ENCODE measurements at places on chromosomes 2 and 18.

DNA sequence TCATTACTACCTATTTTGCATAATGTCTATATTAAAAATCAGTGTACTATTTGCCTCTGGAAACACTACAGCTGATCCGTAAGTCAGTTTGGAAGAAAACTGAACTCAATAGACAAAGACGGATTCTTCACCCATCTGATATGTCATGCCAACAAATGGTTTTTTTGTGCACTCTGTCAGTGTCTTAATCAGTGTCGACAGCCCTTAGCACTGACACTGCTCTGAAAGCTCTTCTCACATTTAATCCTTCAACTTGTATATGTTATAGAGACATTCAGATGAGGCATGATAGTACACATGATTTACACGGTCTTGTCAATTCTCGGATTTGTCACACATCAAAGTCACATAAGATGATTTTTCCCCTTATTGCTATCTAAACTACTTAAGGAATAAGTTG is 347.5 kb upstream of the GALNT5 start:
- DNase-seq: no peak

- no peak for DNase-seq
Measured at GRCh38 chr18:26255695-26256622, 29.7 kb downstream of the TAF4B start.

DNA sequence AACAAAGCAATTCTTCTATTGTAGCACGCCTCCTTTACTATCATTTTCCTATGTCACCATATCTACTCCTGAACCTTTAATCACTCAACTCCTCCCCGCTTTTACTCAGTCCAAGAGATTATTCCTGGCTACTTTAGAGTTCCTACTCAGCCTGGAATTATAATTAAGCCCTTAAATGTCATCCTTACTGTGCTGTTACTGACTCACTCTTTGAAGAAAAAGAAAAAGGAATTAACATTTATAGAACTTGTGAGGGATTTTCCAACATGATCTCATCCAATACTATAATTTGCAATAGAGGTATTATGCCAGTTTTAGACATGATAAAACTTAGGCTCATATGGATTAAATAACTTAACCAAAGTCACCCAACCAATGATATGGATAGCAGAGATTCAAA is 61.7 kb downstream of the CCDC88A start:
- no peak for DNase-seq

DNA sequence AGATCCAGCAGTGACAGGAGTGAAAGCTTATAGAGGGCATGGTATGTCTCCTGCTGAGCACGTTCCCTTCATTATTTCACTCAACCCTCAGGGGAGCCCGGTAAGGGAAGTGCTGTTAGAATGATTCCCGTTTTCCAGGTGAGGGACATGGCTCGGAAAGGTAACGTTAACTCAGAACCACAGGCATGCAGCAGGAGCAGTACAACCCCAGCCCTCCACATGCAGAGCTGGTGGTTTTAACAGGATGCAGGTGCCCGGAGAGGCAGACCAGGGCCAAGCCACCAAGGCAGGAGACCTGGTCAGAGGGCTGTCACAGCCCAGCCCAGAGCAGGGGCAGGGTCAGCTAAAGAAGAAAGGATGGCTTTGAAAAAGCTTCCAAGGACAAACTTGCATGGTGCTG is 268.5 kb downstream of the SH3BP4 start:
- no peak for DNase-seq

GRCh38 chr2:227411320-227411989 is 23.7 kb upstream of the SCYGR1 start:
- peak; percentile 67 for DNase-seq

- no peak for DNase-seq
Measured at GRCh38 chr18:13983506-13983905, 68.2 kb upstream of the MC2R start.

DNA sequence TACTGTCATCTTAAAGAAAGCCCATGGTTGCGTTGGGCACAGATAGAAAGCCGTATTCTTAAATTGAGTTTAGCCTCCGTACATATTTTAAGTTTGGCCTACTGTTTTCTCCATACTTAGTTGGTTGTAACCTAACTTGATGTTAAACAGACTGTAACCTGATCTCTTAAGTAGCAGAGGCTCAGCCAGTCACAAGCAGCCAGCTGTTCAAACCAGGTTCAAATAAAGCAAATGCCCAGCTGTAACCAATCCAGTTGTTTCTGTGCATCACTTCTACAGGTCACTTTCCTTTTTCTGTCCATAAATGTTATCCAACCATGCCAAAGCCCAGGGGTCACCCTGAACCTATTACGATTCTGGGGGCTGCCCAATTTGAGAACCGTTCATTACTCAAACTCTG is 10.0 kb upstream of the THADA start:
- DNase-seq: no peak

DNA sequence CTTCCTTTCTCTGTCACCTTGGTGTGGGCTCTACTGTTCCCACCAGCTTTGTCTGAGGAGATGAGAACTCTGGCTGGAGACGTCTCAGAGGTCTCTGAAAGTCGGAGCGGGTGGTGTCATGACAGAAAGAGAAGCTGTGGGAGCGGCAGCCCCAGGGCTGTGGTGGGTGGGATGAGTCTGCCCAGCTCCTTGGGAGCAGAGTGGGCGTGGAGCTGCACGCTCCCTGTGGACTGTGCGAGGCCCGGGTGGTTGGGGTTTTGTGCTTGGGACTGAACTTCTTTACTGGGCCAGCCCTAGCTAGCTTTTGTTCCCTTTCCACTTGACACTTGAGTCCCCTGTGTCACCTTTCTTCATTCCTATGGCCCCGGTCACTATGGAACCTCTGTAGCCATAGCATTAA is 10.4 kb downstream of the TOGARAM2 start:
- no peak for DNase-seq

DNA sequence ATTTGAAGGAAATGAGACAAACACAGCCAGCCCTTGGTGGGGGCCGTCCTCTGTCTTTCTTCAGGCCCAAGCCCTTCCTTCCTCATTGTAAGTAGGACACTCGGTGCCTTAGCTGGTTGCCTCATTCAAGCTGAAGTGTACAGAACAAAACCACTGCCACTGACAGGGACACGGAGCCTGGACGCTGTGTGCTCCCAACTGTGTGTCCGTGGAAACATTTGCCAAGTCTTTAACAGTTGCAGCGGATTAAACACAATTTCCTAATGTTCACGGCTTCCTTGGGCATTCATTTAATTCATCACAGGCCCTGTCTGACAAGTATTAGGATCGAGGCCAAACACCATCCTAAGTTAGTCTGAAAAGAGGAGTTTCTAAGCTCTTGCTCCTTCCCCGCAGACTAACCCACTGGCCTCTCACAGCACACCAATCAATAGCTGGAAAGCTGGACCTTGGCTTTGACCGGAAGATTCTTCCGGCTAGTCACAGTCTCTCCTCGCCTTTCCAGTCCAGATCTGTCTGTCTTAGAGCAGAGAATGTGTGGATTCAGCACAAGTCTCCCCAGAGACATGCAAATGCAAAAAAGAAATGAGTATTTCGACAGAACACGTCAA is 68.7 kb upstream of the ACSL3 start:
- no peak for DNase-seq

GRCh38 chr2:47945046-47945781 is 38.9 kb upstream of the FBXO11 start:
- no peak for DNase-seq

GRCh38 chr2:199015072-199015471 is 442.7 kb downstream of the SATB2 start:
- no peak for DNase-seq

DNA sequence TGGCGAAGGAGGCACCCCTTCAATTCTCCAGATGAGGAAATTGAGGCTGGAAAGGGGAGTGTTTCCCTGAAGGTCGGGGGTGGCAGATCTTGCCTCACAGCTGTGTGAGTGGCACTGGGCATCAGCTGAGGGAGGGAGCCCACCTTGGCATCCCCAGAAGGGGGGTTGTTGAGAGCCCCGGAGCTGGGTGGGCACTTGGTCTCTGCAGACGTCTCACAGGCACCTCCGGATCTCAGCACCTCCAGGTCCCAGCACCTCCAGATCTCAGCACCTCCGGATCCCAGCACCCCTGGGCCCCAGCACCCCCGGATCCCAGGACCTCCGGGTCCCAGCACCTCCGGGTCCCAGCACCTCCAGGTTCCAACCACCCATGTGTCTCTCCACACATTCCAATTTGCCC is 137.9 kb downstream of the NFATC1 start:
- no peak for DNase-seq

DNA sequence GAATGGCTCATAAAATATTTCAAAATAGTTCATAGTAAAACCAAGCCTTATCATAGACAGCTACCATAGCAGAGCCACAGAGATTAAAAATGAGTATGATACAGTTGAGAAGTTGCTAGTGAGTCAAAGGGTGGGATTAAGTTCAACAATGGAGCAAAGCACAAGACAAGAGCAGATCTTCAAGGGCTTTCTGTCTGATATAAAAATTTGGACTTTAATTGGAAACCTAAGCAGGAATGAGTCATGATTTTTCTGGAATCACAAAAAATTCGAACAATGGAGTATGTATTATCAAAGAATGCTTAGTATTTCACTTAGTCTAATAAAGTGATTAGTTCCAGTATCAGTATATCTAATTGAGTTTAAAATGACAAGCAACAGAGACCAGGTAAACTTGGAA is 487.3 kb upstream of the NETO1 start:
- peak; percentile 4 for DNase-seq

GRCh38 chr2:189082376-189082975 is 97.1 kb downstream of the COL5A2 start:
- no peak for DNase-seq

GRCh38 chr2:45275242-45275805 is 266.1 kb upstream of the SIX2 start:
- DNase-seq: peak; percentile 58

- DNase-seq: peak; percentile 46
Measured at GRCh38 chr2:160747501-160748170, 254.0 kb upstream of the RBMS1 start.

GRCh38 chr2:81495556-81495955 is 1191.0 kb upstream of the LRRTM1 start:
- DNase-seq: no peak

- DNase-seq: no peak
Measured at GRCh38 chr18:70288171-70288850, 534 bp upstream of the SOCS6 start.

DNA sequence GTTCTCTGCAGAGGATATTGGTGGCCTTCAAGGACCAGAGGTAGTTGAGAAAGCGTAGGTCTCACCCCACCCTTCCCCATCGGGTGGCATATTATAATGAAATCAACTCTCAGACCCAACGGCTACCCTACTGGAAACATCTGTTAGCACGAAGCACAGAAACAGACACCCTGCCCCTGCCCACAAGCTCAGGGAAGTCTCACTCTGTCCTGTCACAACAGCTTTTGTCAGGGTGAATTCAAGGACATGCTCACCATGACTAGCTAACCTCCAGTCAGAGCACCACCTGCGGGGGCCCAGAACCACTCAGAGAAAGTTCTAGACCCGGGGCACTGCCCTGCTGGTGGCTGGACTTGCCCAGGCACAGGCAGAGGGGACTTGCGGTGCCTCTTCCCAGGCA is 3.5 kb upstream of the B3GNT7 start:
- DNase-seq: no peak

DNA sequence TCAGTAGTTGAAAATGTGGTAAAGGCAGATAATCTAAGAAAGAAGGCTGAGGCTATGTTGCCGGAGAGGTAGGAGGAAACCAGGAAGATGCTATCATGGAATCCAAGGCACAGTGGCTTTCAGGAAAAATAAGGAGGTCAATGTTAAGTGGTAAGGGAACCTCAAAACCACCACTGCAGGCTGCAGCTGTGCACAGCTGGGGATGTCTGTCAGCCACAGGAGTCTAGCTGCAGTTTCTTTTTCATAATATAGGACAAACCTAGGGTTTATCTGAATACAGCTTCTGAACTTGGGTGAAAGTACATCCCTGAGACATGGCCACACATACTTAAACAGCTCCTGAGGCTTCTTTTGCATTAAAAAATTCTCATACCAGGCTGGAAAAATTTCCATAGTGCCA is 93.9 kb downstream of the SLC5A7 start:
- no peak for DNase-seq

GRCh38 chr2:236777408-236777807 is 207.8 kb downstream of the ACKR3 start:
- DNase-seq: no peak

DNA sequence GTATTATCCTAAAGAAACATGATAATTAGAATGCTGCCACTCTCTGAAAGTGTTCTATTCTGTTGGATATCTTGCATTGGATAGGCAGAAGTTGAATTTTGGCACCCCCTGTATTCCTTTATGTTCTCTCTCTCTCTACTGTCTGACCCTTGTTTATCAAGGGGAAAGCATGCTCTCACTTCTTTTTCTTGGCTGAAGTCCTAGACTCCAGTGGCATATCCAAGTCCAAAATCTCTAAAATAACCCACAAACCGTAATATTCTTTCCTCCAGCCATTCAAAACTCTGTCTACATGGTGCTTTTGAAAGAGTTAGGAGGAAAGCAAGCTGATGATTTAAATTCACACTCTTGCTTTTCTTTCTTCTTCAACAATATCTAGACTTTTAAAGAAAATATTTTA is 669.7 kb downstream of the TDRD15 start:
- no peak for DNase-seq

DNA sequence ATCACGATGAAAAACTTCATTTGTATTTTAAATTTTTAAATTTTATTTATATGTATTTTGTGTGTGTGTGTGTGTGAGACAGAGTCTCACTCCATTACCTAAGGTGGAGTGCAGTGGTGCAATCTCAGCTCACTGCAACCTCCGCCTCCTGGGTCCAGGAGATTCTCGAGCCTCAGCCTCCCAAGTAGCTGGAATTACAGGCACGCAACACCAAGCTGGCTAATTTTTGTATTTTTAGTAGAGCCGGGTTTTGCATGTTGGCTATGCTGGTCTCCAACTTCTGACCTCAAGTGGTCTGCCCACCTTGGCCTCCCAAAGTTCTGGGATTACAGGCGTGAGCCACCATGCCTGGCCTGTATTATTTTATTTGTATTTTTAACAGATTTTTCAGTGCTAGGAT is 45.8 kb upstream of the WIPF1 start:
- DNase-seq: no peak

GRCh38 chr18:51941999-51942398 is 398.0 kb upstream of the DCC start:
- DNase-seq: no peak

- DNase-seq: no peak
Measured at GRCh38 chr2:172458561-172459124, 31.3 kb downstream of the ITGA6 start.

DNA sequence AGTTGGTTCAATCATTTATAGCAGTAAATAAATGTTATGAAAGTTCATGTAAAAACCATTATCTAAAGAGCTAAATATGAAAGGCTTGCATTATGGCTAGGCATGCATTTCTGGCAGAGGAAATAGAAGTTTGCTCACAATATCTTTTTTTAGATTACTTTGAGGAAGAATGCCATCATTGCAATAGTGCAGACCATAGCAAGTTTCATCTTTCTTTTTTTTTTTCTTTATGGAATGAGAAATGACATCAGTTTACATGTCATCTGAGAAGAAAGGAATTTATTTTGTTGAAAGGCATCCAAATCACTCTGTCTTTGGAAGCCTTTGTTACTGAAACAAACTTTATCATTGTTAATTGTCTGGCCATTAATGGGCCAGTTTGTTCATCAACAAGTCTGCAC is 74.5 kb upstream of the NCKAP5 start:
- DNase-seq: peak; percentile 22

- no peak for DNase-seq
Measured at GRCh38 chr2:139366681-139367080, 586.5 kb upstream of the NXPH2 start.

Measured in NCI-H226 (cell line).